ENCODE measurements at places on chromosomes 5 and 9.

DNA sequence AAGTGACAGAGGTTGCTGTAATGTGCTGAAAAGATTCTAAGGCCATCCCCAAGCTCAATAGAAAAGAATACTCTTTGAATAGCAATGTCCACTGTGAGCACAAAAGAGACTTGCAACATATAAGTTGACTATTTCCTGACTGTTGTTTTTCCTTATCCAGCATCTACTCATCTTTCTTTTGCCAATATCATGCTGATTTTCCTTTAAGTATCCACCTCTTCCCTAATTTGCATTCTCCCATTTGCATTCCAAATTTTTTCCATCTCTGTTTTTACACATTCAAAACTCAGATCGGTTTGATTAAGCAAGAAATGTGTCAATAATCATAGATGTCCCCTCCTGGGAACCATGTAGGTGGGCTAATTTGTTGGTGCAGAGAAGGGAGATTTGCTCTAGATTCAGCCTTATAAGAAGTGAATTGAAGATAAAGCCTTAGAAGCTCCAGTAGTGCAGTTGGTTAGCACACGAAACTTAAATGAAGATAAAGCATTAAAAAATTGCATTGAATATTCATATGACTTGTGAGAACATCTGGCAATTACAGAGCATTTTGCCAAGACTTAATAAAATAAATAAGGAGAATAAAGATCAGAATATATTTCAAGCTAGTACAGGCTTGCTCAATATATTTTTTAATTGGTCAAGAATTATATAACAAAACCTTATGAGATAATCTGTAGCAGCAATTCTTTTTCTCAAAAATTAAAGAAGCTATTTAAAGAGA lies 267.6 kb downstream of the TMEM167A start:
- no peak for DNase-seq

GRCh38 chr5:54673523-54674225 lies 156.1 kb downstream of the SNX18 start:
- peak; percentile 40 for DNase-seq

DNA sequence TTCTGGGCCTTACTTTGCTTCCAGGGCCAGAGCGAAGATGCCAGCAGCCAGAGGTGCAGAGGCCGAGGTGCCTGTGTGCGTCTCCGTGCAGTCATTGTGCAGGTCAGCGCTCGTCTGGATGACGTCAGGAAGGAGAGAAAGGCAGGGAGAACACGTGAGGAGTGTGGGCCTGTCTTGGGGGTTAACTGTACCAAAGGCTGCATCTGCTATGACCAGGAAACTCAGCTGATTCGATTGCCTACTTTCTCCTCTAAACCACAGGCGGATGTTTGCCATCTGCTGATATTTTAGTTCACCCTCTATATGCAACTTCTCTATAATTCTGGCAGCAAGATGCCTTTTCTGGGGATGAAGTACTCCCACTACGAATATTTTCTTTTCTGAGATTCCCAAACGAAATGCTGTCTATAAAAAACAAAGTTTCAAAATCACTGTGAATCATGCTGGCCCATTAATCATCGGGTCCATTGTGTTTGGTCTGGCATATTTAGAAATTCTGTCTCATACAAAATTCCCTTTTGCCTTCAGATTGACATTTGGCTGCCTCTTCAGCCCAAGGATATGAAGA lies 24.8 kb downstream of the PCSK1 start:
- DNase-seq, result no peak

- DNase-seq, result no peak
These were observed at the start of gene MEGF10 for GRCh38 chr5:127290019-127290945. Gene MEGF10 (plus strand): TSS chr5:127290796. CDS start chr5:127331309, 40,513 bp downstream.

GRCh38 chr9:127170652-127171051 lies 48.2 kb upstream of the ANGPTL2 start:
- no peak for DNase-seq

DNA sequence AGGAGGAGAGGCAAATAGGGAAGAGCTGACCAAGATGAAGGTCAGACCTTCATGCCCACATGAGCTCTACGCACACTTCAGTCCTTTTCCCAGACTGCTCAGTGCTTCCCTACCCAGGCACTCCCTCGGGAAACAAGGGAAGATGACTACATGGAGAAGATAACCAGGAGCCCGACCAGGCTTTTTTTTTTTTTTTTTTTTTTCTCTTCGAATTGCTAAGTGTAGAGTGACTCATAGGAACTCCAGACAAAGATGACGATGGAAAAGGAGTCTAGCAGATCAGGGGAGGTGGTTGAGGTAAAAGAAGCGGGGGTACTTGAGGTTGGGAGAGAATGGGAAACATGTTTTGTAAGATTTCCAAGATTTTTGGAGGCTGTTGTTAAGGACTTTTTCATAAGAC lies 526.1 kb downstream of the BNC2 start:
- DNase-seq, result no peak

GRCh38 chr9:88011005-88011766 lies 36.9 kb upstream of the CDK20 start:
- no peak for DNase-seq

DNA sequence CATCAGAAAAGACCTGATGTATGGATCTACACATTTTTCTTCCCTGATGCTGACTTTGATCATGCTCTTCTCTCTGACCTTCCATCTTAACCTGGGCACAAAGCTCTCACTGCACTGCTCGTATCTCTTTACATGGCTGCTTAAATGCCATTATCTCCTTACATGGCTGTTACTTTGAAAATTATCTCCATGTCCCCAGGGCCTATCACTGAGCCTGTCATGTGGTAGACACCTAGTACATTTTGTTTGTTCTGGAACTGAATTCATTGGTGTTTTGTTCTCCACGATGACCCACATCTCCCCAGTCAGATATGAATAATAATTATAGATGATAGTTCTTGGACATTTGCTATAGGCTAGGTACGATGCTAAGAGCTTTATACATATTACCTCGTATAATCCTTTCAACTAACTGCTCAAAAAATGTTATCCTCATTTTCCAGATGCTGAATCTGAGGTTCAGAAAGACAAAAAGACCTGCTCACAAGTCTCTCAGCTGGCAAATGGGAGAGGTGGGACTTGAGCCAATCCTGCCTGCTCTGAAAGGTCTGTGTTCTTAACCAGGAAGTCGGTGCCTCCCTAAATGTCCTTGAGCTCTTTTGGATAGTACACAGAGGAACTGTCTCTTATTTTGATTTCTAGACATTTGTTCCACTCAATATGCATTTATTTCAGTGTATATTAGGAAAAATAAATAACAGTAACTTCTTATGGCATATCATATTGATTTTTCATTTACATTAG lies 9.8 kb upstream of the CPEB4 start:
- DNase-seq, result no peak

DNA sequence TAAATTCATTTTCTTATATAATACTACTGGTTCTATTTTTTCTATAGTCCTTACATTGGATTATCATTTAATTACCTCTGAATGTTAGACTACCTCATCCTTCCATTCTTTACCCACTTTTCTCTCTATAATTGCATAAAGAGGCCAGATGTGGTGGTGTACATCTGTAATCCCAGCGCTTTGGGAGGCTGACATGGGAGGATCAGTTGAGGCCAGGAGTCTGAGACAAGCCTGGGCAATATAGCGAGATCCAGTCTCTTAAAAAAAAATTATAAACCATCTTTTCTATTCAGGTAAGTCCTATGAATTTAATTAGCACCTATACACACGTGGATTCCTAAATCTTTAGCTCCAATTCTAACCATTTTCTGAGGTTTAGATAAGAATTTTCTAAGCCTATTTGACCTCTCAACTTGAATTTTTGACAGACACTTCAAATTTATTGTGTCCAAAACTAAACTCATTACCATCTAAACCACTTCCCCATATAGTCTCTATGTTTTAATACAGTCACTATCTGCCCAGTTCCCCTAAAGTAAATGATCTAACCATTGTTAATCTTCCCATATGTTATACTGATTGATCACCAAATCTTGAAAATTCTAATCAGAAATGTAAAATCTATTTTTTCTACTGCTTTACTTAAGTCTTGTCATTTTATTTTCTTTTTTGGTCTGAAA lies 33.0 kb upstream of the CHD1 start:
- DNase-seq, result no peak

GRCh38 chr9:70498866-70499265 lies 84.4 kb upstream of the KLF9 start:
- no peak for DNase-seq

DNA sequence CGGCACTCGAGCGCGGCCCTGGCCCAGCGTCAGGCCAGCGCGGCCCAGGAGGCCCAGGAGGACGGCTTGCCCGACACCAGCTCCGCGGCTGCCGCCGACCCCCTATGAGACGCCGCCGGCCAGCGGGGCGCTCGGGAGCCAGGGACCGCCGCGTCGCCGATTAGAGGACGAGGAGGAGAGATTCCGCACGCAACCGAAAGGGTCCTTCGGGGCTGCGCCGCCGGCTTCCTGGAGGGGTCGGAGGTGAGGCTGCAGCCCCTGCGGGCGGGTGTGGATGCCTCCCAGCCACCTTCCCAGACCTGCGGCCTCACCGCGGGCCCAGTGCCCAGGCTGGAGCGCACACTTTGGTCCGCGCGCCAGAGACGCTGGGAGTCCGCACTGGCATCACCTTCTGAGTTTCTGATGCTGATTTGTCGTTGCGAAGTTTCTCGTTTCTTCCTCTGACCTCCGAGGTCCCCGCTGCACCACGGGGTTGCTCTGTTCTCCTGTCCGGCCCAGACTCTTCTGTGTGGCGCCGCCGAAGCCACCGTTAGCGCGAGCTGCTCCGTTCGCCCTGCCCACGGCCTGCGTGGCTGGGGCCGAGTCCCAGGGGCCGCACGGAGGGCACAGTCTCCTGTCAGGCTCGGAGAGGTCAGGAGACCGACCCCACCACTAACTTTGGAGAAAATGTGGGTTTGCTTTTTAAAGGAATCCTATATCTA lies 42.6 kb upstream of the CACNA1B start:
- no peak for DNase-seq

- no peak for DNase-seq
These were observed 4.3 kb upstream of the GPX3 start for GRCh38 chr5:151015974-151016587.

- no peak for DNase-seq
These were observed 6.7 kb downstream of the IRF1 start for GRCh38 chr5:132483661-132484390.

- DNase-seq, result no peak
These were observed 187.3 kb downstream of the MAPKAP1 start for GRCh38 chr9:125519734-125520133.

- no peak for DNase-seq
These were observed 199.3 kb upstream of the CDH6 start for GRCh38 chr5:30994176-30994575.

GRCh38 chr5:19605846-19606407 lies 382.1 kb downstream of the CDH18 start:
- DNase-seq, result no peak

DNA sequence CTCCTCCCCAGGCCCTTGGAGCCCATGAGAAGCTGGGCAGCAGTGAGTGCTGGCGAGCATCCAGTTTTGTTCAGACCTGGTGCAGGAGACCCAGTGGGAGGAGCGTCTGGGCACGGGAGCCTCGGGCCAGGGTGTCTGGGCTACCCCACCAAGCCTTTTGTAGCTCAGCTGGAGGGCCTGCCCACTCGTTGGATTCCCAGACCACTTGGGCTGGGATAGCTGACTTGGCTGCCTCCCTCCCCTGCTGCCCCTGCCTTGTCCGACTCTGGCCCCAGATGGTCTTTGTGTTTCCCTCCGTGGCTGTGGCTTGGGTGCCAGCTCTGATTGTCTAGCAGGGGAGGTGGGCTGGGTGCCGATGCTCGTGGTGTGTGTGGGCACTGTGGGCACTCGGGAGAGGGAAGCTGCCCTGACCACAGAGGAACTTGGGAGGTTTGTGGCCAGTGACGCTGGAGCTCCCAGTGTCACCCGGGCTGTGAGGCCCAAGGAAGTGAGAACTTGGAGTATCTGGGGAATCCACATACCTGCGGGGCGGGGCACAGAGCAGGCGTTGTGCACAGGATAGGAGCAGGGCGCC lies 47.3 kb downstream of the WNK2 start:
- DNase-seq, result no peak

DNA sequence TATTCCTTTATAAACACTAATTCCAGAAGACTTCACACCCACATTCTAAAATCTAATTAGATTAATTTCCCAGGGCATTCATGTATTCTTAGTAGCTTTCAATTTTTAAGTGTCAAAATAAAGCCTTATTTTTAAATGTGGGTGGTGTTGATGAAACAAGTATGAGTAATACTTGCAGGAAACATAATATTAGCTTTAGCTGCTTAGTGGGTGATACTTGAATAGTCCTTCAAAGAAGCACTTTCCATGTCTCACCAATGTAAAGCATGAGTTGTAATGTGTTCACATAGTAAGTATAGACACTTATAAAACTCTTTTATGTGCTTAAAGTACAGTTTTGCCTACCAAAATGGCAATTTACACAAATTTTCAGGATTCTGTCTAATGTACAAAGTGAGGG lies 6.9 kb downstream of the FNBP1 start:
- peak; percentile 69 for DNase-seq

- DNase-seq, result no peak
These were observed 10.3 kb downstream of the PTPA start for GRCh38 chr9:129121483-129121882.

DNA sequence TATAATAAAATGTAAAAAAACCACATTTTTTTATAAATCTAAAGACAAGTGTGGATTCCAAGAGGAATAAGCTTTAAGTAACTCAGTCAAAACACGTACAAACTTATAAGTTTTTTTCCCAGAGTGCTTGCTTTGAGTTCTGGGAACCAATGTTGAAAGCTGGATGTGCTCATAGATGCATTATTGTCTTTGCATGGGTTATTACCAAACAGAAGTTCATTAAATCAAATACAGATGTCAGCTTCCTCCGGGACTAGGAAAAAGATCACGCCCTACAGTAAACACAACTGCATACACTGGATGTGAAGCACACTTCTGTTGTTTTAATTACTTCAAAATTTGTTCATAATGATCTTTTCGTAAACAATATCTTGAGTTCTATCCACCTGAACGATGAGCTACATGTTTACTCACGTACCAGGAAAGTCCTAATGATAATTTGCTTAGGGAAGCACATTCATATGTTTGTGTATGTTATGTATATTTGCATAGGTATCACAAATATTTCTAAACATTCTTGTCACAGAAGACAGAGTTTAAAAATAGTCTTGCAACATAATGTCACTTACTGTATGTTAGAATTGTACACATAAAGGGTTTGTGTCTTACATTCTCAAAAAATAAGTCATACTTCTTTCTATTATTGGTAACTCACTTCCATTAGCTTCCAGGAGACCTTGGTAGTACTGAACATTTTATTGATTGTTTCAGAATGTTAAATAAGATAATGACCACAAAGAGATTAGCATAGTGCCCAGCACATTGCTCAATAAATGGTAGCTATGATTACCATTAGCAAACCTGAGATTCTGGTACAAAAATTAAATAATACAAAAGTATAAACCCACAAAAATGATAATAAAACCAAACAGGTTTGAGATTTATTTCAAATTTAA lies 427.4 kb downstream of the CETN3 start:
- DNase-seq, result no peak

GRCh38 chr5:135533794-135534193 lies 2.0 kb downstream of the NEUROG1 start:
- DNase-seq, result no peak

DNA sequence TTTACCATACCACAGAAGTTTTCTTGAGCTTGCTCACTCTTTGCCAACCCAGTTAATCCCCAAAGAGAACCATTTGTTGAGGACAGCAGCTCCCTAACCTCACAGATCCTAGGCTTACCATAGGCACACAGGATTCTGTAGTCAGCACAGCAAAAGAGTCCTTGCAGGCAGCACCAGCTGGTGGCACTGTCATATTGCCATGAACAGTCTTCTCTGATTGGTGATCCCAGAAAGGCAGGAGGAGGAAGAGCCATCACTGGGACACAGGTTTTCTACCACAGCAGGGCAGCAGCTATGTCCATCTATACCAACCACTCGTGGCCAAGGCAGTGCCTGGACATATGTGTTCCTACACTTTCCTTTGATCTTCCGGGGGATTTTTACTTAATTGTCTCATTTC lies 297.1 kb upstream of the CD180 start:
- DNase-seq, result no peak

All from CD4-positive, alpha-beta T cell treated with Interleukin-15 for 4 hours (primary cell).